ENCODE measurements at places on chromosomes 13 and 19.
A peak's percentile ranks its signal among the peaks of the same experiment; 100 is the strongest.

DNA sequence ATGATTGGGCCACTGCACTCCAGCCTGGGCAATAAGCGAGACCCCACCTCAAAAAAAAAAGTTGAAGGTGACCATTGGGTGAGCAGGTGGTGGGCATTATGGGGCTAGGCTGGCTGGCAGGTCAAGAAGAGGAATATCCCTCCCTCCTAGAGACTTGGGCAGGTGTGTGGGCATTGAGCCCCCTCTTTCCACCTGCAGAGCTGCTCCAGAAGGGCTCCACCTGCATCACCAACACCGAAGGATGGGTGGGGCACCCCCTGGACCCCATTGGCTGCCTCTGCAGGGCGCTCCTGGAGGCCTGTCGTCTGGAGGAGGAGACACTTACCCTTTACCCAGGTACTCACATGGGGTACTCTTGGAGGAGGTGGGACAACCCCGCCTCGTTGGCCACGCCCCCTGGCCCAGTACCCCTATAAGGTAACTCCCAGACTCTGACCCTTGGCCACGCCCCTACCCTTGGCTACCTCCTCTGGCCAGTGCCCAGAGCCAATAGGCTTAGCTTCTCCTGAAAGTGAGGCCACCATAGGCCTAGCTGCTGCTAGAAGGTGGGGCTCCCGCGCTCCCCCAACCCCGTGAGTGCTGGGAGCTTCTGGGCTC lies 21.9 kb downstream of the ZSWIM4 start:
- DNase-seq: no peak

DNA sequence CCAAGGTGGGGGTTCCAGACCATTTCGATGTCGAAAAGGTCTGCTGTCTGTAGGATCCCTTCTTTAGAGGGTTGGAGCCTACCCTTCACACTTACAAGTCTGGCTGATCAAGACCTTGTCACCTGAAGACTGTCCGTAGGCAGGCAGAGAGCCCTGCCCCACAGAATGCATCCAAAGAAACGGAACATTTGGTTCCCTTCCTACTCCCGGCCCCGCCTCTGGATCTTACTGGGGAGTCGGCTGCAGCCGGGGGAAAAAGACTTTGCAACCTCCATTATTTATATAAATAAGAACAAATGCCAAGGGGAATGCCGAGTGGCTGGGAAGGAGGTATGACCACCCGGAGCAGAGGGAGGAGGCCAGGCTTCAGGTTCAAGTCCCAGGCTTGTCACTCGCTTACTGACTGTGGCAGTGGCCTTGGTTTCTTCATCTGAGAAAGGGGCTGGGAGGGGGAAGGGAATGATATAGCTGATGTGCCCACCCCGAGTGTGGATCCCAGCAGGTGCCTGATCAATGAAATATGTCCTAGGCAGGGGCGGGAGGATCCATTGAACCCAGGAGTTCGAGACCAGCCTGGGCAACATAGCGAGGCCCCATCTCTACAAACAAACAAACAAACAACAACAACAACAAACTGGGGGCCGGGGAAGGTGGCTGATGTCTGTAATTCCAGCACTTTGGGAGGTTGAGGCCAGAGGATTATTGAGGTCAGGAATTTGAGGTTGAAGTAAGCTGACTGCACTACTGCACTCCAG lies 48.7 kb downstream of the RFX2 start:
- DNase-seq: no peak

DNA sequence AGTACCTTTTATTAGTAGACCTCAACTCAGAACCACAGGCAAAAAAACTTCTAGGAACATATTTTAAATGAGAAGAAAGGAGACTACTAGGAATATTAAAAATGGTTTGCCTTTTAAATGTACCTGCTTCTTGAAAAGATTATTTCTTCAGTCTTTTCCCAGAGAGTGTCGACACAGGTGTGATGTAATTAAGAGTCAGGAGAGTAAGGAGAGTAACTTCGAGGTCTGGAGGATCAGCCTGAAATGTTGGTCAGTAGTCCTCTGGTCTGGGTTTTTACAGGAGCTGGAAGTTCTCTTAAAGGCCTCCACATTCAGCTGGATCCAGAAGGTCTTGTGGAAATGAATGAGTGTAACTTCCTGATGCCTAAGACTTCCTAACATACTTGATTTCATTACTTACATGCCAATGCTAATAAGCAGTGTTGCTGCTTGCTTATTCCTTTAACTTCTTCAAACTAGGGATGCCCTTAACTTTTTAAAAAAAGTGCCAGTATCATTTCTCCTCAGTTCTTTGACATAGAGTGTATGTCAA lies at the start of gene KCTD4:
Gene KCTD4, minus strand, starts transcription at position 345 of the 532 bp plus-strand sequence. CDS start 6,478 bp downstream, outside the sequence.
- peak; percentile 27 for DNase-seq

- DNase-seq: peak; percentile 50
Observed at GRCh38 chr13:65725006-65725405, 1505.1 kb downstream of the PCDH9 start.

GRCh38 chr13:95834134-95834765 lies 157.3 kb downstream of the DNAJC3 start:
- peak; percentile 67 for DNase-seq

- peak; percentile 58 for DNase-seq
Observed at GRCh38 chr13:74444161-74444571, 310.0 kb upstream of the KLF12 start.

- DNase-seq: no peak
Observed at GRCh38 chr13:102628559-102628958, 31.8 kb downstream of the TPP2 start.

DNA sequence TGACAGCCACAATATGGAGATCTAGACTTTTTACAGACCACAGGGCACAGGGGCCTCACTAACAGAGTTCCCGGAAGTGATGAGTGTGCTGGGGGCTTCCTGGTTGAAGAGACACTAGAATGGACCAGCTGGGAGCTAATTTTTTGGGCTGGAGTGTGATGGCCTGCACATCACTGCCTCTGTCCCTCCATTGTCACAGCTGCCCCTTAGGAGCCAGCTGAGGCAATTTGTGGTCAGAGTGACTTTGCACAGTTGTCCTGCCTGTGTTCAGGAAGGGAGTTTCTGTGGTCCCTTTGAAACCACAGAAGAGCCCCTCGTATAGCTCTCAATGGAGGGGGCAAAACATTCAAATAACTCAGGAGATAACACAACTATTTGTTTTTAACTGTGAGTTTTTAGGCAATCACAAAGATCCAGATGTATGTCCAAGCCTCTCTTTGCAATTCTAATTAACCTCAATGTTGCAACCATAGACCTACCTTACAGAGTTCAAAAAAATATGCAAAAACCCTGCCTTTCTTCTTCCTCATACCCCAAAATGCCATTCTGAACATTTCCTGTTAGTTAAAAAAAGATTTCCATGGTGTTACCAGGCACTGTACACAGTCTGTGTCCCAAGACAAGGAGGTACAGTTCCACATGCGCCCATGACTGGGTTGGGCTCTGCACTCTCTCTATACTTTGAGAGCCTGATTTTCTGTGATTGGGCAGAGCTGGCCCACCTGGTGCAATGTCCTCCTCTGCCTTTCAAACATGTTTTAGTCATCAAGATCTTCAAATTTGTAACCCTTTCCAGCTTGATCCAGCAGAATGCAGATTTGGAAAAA lies 2.4 kb downstream of the ALOX5AP start:
- DNase-seq: no peak

DNA sequence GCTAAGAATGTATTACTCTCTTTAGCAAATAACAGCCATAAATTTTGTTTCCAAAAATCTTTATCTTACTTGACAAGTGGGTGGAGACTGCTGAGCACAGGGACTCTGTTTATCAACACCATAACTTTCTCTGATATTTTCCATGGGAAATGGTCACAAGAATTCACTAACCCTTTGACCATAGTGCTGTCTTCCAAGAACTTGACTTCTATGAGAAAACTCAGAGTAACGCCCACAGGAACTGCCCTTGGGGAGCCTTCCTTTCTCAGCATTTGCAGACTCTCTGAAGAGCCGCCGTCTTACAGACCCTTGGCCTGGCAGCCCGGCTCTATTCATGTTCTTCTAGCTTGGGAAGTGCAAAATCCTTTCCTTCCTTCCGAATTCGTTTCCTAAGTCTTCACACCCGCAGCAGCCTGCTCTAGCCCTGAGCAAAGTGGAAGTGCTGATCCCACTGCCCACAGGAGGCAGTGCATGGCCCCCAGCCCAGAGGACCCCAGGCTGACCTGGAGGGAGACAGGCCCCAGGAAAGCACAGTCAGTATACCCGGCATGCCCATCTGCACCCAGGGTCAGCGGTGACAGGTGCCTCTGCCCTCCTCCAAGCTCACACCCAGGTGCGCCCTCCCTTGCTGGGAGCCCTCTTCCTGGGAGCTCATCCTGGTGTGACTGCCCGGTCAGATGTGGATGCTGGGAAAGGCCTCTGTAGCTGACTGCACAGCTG lies 10.2 kb downstream of the GAS6 start:
- no peak for DNase-seq

- DNase-seq: no peak
Observed at GRCh38 chr13:52673465-52673864, 20.8 kb downstream of the SUGT1 start.

- DNase-seq: no peak
Observed at GRCh38 chr13:67033170-67033569, 197.0 kb downstream of the PCDH9 start.

- DNase-seq: peak; percentile 32
Observed at GRCh38 chr19:28727480-28728159, 485.3 kb downstream of the UQCRFS1 start.

DNA sequence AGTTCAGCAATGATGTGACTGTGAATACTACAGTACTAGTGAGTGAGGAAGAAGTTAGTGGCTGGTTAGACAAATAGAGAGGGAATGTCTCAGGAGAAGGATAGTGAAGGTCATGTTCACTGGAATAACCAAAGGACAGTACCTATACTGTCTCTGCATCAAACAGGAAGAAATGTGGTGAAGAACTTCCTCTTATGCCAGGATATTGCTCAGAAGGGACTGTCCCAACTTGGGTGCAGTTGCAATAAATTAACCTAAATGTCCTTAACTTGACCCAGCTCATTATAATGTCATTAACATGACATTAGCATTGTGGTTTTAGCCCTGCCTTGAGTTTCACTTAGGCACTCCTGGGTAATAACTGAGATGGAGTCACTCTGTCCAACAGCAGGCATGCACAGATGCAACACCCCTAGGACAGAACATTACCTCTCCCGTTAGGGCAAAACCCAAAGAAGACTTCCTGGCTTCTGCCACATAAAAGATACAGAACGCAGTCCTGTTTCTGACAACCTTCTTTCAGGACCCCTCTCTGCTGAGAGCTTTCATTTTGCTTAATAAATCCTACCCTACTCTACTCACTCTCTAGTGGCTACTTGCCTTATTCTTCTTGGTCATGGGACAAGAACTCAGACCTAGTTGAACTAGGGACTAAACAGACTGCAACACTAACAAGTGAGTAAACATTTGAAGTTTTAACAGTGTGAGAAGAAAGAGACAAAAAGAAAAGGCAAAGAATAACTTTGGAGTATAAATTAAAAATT lies 1591.6 kb upstream of the MIR17HG start:
- no peak for DNase-seq

DNA sequence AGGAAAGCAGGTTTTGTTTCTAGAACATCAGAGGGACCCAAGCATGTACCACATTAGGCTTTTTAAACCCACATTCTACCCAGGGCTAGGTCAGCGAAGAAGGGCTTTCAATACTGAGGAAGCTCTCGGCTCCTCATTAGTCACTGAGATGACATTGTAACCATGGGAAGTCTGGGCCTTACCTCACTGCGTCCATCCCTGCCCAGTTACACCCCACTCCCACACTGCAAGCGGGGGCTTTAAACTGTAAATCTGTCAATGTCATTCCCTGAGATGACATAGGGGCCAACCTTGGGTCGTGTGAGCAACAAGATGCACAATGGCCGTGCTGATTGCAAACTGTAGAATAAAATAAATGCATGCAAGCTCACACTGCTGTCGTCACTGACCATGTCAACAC lies 21.7 kb upstream of the TFDP1 start:
- no peak for DNase-seq

Measured in fibroblast of skin of right biceps (primary cell).